ENCODE measurements at places on chromosomes 5 and 9.

GRCh38 chr9:136368190-136368589 lies 4.6 kb upstream of the DNLZ start:
- DNase-seq: no peak

GRCh38 chr9:79572608-79573411 lies 1.0 kb downstream of the TLE4 start:
- peak; percentile 38 for DNase-seq

GRCh38 chr5:135442431-135443160 lies 4.6 kb downstream of the DCANP1 start:
- DNase-seq: no peak

DNA sequence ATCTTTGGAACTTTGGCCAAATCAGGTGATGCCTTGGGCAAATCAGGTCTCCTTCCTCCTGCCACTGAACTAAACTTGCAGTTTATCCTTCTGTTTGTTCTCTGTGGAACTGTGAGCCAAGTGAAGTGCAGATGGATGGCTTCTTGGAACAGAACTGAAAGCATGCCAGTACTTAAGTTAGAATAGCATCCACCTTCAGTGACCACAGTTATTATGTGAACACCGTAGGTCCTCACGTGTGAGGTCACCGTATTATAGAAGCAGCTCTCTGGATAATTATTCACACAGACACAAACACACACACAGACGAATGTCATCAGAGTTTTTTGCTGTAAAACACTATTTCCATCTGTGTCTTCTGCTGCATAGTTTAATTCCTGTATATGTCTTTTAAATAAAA lies 162.6 kb downstream of the EFNA5 start:
- no peak for DNase-seq

GRCh38 chr5:153613144-153613543 lies 122.7 kb downstream of the GRIA1 start:
- no peak for DNase-seq

DNA sequence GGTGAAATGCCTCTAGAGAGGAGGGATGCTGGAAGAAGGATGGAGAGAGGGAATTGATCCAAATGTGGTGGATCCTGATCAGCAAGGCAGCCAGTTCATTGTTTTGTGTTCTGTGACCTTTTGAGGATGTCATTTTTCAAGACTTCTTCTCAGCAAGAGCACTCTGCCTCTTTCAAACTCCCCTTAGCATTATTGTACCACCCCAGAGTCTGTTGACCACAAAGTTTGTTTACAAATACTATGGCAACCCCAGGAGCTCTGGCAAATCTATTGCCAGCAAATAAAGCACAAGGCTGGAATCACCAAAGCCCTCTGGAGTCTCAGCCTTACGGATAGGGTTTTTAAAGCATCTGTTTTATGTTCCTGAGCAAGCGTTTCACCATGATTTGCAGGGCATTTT lies 76.2 kb upstream of the SLC1A3 start:
- peak; percentile 76 for DNase-seq

DNA sequence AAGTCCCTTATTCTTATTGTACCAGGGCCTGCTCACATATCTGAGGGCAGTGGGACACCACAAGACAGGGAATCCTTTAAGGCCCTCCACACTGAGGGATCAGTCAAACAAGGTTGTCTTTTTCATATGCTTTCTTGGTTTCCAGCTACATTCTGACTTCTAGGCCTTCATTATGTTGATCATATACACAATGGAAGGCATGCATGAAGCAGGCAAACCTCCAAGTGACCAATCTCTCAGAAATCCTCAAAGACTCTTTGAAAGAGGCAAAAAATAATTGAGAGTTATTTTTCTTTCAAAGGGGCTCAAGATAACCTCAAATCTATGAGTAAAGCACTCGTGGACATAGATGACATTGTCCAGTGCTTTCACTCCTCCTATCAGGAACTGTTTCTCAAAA lies 1195.9 kb upstream of the ACO1 start:
- no peak for DNase-seq

DNA sequence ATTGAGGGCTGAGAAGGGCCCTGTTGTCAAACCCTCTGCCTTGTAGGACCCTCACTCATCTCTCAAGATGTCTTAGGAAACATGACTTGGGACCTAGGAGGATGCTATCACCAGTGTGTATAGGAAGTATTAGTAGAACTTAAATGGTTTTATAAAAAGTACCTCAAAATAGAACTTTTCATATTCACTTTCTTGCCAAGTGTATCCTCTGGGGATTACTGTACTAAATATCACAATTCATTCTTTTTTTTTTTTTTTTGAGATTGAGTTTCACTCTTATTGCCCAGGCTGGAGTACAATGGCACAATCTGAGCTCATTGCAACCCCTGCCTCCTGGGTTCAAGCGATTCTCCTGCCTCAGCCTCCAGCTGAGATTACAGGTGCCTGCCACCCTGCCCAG lies 56.2 kb downstream of the ARHGEF28 start:
- DNase-seq: no peak

- DNase-seq: peak; percentile 61
Observed at GRCh38 chr5:149317281-149318048, 27.8 kb upstream of the GRPEL2 start.

DNA sequence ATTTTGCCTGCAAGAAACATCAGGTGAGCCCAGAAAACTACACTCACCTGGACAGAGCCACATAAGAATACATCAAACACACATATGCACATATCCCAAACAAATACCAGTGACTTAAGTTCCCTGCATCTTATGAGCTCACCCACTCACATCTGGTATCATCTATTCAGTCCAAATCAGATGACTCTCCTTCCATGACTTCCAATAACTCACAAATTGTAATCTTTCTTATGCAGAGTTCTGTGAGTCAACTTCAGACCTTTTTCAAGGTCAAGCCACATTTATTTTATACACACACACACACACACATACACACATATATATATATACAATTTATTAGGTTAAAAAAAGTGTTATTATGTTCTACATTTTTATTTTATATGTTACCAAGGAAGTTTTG lies 1711.9 kb upstream of the CDH9 start:
- no peak for DNase-seq

GRCh38 chr9:136015656-136016571 lies 54.7 kb upstream of the UBAC1 start:
- DNase-seq: no peak

DNA sequence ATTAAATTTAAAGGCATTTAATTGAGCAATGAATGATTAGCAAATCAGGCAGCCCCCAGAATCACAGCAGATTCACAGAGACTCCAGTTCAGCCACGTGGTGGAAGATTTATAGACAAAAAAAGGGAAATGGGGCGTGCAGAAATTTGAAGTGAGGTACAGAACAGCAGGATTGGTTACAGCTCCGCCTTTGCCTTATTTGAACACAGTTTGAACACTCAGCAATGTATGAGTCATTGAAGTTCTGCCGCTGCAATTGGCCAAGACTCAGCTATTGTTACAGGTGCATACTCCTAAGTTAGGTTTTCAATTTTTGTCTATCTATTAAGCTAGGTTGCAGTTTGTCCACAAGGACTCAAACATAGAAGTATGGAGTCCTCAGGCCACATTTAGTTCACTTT lies 157.7 kb upstream of the SLC12A2 start:
- no peak for DNase-seq

- no peak for DNase-seq
Observed at GRCh38 chr9:21135736-21136135, 5.9 kb downstream of the IFNW1 start.

GRCh38 chr5:52491818-52492217 lies 295.9 kb upstream of the ITGA1 start:
- DNase-seq: no peak

DNA sequence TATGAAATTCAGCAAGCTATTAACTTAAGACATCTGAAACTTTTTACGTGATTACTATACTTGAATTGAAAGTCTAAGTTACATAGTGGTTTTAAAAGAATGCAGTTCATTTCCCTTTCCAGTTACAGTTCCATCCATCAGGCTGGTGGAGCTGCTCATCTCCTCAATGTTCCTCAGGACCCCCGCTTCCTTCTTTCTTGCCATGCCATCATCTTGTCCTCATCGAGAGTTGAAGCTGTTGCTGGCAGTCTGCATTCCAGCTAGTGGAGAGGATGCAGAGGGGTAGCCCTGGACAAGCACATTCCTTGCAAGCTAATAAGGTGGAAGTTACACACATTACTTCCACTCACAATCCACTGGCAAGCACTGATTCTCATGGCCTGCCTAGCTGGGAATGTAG lies 8.8 kb upstream of the RNF183 start:
- no peak for DNase-seq

- peak; percentile 53 for DNase-seq
Observed at GRCh38 chr5:87411973-87412629, 629 bp downstream of the CCNH start.

DNA sequence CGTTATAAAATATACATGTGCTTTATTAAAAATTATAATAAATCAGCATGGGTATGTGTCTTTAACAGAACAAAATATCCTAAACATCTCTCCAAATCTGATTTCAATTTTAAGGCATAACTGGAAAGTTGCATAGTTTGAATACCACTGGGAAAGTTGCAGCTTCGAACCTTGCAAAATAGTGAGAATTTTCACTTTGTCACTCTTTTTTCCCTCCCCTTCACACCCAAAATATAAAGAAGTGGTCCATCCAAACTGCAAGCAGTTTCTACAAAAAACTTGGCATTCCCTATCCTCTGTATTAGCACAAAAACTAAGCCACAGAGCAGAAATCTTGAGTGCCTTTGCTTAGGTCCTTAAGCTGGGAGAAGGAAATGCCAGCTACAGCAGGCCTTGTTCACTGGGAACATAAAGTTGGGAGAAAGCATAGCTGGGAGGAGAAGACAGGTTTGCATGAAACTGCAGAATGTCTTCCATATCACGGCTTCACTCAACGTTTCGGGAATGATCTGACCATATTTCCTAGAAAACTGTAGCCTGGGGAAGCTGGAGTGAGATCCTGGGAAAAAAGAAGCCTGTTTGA lies 400.3 kb downstream of the EBF1 start:
- DNase-seq: peak; percentile 33

DNA sequence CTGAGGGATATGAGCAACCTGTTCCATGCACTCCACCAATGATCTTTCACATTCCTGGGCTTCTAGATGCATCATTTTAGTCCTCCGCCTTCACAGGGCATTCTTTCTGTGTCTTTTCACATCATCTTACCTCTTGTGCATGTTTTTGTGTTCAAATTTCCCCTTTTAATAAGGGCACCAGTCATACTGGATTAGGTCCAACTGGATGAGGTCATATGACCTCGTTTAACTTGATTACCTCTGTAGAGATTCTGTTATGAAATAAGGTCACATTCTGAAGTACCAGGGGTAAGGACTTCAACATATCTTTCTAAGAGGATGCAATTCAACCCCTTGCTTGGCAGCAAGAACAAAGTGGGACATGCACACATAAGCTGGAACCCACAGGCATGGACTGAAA lies 335.3 kb upstream of the TLE4 start:
- DNase-seq: no peak

DNA sequence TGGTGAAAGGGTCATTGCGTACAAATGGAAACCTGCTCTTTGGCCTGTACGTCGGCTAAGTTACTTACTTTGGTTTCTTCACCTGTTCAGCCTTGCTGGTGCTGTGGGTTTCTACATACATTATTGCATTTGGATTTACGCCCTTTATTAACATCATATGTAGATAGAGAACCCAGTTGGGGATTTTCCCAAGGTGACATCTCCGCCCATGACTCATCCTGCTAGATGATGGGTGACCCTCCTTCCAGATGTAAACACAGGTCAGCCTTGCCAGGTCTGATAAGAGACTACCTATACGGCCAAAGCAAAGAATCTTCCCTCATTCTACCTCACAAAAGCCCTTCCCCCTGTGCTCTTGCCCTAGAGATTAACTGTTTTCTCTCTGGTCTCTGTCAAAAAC lies 360.9 kb downstream of the KDM4C start:
- DNase-seq: no peak

GRCh38 chr5:40260361-40260760 lies 419.4 kb upstream of the PTGER4 start:
- DNase-seq: peak; percentile 74

DNA sequence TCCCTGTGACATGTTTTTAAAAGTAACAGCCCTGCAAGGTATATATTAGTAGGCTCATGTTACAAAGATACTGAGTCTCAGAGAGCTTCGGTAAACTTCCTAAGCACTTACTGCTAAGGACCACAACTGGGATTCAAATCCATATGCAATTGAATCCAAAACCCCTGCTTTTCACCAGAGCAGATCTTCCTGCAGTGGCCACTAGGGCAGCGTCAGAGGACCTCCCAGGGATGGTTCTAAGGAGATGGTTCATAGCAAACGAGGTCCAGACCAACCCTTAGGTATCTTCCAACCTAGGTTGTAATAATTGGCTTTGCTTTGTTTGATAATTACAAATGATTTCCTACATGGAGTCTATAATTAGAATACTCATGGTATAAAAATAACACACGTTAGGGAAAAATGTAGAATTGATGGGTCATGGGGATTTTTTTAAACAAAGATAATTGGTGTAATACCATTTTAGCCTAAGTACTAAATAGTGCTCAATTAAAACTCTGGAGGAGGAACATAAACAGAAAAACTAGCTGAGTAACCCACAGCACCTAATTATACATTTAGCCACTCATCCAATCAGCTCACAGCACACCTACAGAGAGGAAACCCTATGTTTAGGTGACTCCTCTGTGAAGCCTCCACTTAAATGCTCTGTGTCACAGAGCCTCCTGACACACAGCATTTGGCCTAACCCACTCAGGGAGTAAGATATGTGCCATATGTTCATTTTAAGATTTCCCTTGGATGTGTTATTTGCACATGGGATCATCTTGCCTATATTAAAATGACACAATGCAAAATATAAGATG lies 10.0 kb upstream of the CAST start:
- DNase-seq: no peak

DNA sequence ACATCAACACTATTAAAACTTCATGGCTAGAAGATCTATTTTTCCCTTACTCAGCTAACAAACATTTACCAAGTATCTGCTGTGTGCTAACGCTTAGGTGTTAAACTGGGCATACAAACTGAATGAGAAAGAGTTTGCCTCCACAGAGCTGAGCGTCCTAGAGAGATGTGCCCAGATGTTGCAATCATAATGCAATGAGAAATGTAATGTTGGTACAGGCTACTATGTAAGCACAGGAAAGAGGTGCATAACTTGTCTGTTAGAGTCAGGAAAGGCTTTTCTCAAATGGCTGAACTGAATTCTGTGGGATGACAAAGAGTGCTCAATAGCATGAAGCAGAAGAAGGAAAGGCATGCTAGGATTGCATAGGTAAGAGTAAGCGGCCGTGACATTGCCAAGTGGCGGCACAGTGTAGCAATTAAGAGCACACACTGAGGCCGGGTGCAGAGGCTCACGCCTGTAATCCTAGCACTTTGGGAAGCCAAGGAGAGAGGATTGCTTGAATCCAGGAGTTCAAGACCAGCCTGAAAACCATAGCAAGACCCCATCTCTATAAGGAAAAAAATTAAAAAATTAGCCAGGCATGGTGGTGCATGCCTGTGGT lies 137.8 kb downstream of the MEF2C start:
- DNase-seq: no peak

GRCh38 chr9:119788921-119789320 lies 419.7 kb upstream of the BRINP1 start:
- DNase-seq: peak; percentile 57

Data from umbilical cord (tissue), 2 donors.